ENCODE measurements at places on chromosomes 11 and 22.

DNA sequence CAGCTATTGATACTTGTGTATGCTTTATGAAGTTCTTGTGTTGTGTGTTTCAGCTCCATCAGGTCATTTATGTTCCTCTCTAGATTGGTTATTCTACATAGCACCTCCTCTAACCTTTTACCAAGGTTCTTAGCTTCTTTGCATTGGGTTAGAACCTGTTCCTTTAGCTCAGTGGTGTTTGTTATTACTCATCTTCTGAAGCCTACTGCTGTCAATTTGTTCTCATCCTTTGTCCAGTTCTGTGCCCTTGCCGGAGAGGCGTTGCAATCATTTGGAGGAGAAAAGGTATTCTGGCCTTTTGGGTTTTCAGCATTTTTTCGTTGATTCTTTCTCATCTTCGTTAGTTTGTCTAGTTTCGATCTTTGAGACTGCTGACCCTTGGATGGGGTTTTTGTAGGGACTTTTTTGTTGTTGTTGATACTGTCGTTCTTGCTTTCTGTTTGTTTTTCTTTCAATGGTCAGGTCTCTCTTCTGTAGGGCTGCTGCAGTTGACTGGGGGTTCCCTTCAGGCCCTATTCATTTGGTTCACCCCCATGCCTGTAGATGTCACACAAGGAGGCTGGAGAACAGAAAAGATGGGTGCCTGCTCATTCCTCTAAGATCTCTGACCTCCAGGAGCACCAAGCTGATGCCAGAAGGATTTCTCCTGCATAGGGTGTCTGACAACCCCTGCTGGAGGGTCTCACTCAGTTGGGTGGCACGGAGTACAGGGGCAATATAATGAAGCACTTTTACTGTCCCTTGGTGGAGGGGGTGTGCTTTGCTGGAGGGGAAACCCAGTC lies 35.9 kb upstream of the MUC15 start:
- no peak for DNase-seq

GRCh38 chr11:19344661-19345518 lies 104.1 kb upstream of the E2F8 start:
- peak; percentile 53 for DNase-seq

- no peak for DNase-seq
These were observed 79.5 kb downstream of the UBASH3B start for GRCh38 chr11:122734848-122735496.

- DNase-seq: peak; percentile 49
These were observed 481 bp downstream of the ANGPTL5 start for GRCh38 chr11:101915791-101916291.

DNA sequence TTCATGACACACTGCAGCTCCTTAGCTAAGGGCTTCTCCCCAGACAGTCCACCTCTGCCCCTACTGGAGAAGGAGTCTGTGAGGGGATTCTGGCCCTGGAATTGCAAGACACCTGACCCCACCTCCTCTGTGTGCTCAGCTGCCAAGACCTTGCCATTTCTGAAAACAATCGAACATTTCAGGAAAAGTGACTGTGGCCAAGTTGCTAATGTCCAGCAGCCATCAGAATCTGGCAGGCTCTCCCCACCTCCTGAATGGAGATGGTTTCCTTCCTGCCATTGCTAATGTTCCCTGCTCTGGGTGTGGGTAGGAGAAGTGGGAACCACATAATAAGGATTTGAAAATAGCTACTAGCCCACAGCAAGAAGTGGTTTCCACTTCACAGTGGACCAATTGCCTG lies 127.2 kb upstream of the ALX4 start:
- DNase-seq: no peak

DNA sequence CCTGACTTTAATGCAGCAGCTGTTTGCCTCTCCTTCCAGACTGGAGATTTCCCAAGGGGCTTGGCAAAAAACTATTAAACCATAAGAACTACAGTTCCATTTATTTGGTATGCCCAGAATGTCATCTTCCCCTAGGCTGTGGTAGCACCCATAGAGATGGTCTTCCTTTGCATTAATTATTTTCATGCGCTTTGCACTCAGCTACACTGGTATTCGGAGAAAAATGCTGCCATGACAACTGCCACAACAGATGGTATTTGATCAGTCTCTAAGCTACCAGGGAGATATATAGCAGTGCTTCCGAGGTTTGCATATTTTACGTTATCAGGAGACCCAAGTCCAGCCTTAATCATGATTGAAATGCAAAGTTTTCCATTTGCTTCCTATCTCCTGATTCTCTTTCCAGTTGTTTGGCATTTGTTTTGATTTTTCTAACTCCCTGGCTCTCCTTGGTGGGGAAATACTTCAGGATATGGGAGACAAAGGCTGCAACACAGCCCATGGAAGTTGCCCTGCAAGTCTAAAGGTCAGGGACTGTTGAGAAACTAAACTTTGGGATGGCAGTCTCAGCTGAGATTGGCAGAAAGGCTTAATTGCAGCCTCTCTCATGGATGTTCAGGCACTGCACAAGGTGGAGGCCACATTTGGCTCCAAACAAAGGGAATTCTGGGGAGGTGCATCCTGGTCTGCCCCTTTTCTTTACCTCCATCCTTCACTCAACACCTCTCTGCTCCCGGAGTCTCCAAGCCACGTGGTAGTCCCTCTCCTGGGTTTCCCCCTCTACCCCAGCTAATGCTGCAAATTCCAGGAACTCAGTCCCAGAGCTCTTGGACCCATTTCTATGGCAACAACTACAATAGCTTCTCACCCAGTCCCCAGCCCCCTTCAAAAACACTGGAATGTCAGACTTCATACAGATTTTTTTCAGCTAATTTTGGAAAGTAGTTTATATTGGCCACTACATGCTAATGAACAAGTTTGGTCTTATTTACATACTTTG lies 151.8 kb downstream of the NAV2 start:
- DNase-seq: peak; percentile 25

- no peak for DNase-seq
These were observed 198.7 kb downstream of the DDX10 start for GRCh38 chr11:108863528-108863927.

Measured in fibroblast of the aortic adventitia (primary cell).